ENCODE measurements at places on chromosomes 4 and X.

- DNase-seq, result no peak
Measured at GRCh38 chr4:2939383-2940243, 23.6 kb downstream of the NOP14 start.

DNA sequence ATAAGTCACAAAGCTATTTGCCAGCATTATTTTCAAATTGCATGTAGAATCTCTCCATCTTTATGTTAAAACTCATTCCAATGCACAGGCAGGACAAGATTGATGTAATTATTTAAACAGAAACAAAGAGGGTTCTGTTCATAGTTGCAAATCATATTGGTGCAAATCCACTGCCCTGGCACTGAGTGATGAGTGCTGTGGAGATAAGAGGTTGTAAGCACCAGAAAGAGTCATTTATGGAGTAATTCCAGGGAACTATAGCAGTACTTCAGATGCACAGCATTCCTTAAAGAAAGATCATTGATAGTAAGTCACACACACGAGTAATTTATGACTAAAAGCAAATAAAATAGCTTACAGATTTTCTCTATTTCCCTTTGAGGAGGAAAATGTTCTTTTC is 337.7 kb upstream of the CTSO start:
- peak; percentile 82 for DNase-seq

- peak; percentile 57 for DNase-seq
Measured at GRCh38 chrX:150365051-150365989, 2.2 kb downstream of the MAMLD1 start.

DNA sequence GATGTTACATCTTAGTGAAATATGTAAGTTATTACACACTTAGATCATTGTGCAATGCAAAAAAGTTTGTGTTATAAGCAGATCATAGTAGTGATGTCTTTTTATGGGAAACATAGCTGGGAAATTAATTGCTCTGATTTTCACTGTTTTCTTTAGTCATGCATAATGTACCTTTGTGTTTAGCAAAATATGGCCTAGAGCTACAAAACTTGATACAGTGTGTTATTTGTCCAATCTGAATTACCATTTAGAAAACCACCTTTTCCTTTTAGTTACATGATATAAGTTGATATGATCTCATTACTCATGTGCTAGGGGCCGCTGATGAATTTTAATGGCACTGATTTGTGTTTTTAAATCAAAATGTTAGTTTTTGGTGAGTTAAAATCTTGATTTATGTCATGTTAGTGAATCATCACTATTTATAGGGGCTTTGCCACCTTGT is 2.0 kb downstream of the BMPR1B start:
- no peak for DNase-seq

GRCh38 chrX:105463473-105463872 is 243.0 kb upstream of the TEX13A start:
- DNase-seq, result no peak

DNA sequence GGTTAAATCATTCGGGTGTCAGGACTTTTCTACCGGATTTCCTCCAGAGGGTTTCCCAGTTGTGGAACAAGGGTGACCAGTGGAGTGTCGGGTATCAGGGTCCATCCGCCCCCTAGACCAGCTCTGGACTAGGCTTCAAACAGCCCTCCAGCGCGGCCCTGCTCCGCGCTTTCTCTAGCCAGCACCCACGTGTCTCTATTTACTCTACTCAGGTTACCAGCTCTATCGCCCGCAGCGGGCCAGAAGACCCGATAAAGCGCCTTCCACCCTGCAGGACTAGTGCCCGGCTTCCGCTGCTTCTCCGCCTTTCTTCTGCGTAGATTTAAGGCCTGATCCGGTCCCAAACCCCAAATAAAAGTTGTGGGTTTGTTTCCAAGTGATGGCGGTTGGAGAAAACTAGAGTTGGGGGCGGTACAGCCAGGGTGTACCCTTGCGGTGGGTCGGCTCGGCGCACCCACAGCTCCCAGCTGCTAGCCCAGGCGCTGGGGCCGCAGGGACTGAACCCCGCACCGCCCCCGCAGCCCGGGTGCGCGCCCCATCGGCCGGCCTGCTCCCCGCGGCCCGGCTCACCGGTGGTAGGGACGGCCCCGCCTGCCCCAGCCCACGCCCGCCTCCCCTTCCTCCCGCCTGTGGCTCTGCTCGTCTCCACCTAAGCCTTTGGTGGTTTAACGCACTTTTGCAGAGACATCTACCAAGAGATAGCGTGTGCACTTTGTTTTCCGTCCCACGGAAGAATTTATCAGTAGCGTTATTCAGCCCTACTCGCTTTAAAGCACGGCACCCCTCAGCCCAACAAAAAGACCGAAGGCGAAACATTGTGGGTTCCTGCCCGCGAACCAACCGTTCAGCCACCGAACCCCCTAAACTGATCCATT is 2.1 kb downstream of the LEF1 start:
- DNase-seq, result peak; percentile 26

GRCh38 chrX:13894888-13895565 is 78.1 kb upstream of the GPM6B start:
- peak; percentile 91 for DNase-seq

- DNase-seq, result peak; percentile 92
Measured at GRCh38 chr4:105399532-105400161, 74.2 kb downstream of the PPA2 start.

- peak; percentile 23 for DNase-seq
Measured at GRCh38 chr4:105956569-105956968, 61.3 kb downstream of the NPNT start.

DNA sequence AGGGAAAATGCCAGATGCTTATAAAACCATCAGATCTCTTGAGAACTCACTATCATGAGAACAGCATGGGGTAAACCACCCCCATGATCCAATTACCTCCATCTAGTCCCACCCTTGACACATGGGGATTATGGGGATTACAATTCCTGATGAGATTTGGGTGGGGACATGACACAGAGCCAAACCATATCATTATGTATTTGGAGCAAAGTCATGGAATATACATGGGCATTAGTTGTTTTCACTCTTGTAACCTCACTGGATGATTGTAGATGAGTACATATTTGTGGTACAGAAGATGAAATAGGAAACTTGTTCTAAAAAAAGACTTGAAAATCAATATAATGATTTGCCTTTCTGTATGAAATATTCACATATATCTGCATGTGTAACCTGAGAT is 674.5 kb upstream of the BOD1L1 start:
- no peak for DNase-seq

GRCh38 chr4:95027905-95028618 is 270.3 kb downstream of the BMPR1B start:
- no peak for DNase-seq

- no peak for DNase-seq
Measured at GRCh38 chrX:38935561-38935960, 134.3 kb downstream of the MID1IP1 start.

DNA sequence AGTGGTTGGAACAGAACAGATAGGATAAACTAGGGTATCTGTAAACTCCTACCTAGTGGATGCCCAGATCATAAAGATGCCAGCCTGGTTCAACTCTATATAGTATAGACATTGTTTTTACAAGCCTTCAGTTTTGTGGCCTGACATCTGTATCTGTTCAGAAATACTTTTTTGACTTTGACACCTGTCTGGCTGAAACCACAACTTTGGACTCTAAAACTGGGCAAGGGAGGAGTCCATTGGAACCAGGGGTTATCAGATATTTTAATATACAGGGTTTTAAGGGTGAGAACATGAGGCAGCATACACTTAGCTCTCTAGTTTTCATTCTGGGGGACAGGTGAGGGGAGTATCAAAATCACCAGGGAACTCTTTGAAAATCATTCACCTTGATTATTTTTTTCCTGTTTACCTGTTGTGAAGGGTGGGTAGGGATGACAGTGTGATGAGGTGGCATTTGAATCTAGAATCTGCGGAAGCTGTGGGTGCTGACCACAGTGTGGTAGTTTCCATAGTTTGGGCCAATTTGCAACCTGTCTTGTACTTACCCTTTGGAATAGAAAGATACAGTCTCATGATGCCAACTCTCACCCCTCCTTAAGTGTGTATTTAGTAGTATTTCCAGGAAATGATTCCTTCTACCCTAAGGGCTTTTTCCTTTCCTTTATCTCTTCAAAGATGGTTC is 20.6 kb downstream of the GAB1 start:
- no peak for DNase-seq

DNA sequence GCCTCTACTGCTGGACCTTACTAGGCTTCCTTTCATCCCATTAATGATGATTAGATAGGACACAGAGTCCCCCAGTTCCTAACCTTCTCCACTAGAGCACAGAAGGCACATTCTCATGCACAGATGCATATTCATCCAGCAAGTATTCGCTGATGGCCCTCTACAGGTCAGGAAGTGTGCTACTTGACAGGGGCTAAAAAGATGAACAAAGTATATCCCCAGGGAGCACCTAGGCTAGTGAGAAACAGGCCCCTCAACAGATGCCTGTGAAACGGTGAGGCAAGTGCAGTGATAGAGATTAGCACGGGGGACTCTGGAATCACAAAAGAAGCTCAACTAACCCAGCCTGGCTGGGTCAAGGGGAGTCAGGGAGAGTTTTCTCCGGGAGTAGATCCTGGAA is 95.8 kb downstream of the MGST2 start:
- DNase-seq, result peak; percentile 25

DNA sequence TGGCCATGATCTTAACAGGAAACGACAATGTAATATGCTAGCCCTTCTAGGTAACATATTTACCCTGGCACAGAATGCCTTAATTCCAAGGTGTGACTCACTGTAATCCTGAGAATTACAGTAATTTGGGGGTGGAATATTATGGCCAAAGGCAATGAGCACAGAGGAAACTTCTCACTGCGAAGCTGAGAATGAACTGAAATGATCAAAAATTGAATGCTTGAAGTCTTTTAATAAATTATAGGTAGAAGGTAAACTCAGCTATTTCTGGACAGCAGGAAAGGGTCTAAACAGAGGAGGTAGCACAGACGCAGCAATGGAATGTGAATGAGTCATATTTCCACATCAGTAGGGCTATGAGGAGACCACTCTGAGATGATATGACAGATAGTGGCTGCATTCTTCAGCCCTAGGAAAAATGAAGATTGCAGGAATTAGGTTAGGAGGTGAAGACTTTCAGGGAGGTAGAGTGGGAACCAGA is 312.6 kb downstream of the PACRGL start:
- DNase-seq, result no peak

DNA sequence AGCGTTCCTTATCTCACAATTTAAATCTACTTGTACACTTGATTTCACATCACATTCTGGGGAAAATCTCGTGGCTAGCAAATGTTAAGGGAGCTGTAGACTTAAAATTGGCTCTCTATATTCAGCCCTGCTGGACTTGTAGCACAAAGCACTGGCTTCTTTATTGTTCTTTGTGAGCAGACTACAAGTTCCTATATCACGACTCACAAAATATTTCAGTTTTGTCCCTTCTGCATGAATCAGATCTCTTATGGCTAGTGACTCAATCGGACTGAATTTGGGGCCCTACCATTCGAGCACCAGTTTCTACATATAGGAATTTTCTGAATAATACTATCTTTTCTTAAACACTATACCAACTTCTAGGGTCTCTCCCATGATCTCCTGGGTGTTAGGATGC is 390.1 kb downstream of the ADAM29 start:
- peak; percentile 91 for DNase-seq

GRCh38 chrX:84182516-84182915 is 5.5 kb downstream of the RPS6KA6 start:
- DNase-seq, result no peak

DNA sequence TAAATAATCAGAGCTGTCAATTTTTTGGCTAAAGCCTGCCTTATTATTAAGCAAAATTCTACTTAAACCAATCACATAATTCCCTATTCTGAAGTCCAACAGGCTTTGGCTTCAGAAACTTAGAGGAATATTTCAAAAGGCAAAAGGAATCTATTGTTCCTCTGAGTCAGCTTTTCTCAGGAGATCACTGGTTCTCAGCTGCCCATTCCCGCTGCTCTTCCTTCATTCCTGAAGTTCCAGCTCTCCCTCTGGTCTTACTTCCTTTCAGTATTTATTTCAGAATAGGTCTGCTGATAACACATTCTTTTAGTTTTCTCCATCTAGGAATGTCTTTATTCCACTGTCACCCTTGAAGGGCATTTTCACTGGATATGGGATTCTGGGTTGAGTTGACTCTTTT is 133.7 kb downstream of the SOWAHB start:
- peak; percentile 93 for DNase-seq

- no peak for DNase-seq
Measured at GRCh38 chr4:1285151-1285789, 4.4 kb upstream of the MAEA start.

- DNase-seq, result no peak
Measured at GRCh38 chr4:7395645-7396044, 39.1 kb downstream of the PSAPL1 start.

- DNase-seq, result no peak
Measured at GRCh38 chr4:80073473-80074008, 512 bp upstream of the ANTXR2 start.

- peak; percentile 65 for DNase-seq
Measured at GRCh38 chr4:52248820-52249219, 197.7 kb downstream of the SPATA18 start.

- no peak for DNase-seq
Measured at GRCh38 chr4:31104043-31104442, 383.9 kb downstream of the PCDH7 start.

- DNase-seq, result peak; percentile 42
Measured at GRCh38 chrX:19799319-19800182, 87.8 kb downstream of the SH3KBP1 start.

DNA sequence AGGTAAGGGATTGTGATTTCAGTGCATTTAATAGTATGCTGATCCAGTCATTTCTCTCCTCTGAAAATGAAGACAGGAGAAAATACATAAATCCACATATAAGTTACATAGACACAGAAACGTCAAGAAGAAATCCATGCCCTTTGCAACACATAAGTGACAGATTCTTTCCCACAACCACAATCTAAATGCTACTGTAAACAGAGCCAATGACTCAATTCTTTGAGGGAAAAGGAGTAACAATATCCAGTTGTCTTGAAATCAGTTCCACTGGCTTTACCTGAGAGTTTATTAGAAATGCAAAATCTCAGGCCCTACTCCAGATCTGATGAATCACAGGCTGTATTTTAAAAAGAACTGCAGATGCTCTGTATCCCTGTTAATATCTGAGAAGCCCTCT is 66.4 kb downstream of the ARAP2 start:
- peak; percentile 35 for DNase-seq

- DNase-seq, result peak; percentile 79
Measured at GRCh38 chr4:137125011-137125410, 407.3 kb downstream of the PCDH18 start.

- no peak for DNase-seq
Measured at GRCh38 chrX:120668357-120668756, 38.5 kb upstream of the C1GALT1C1 start.

- no peak for DNase-seq
Measured at GRCh38 chrX:154093965-154094364, 3.6 kb downstream of the MECP2 start.

- DNase-seq, result no peak
Measured at GRCh38 chr4:187714957-187715356, 280.6 kb upstream of the ZFP42 start.

GRCh38 chr4:56217343-56217890 is 169.9 kb downstream of the AASDH start:
- no peak for DNase-seq

DNA sequence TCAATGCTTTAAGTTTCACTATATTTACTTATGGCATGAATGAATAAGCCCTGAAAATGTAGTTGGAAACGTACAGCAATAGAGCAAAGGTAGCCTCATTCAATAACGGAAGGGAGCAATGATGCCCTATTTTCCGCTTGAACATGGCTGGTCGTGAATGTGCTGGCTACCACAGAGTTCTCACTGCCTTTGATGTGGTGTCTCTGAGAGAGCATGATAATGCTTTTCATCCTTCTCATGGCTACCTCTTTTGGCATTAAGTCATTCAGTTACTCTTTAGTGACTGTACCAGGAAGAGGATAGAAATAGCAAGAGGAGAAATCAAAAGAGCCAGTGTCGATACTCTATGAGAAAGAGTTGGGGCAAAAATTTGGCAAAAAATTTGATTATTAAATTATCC is 308.0 kb downstream of the PPP3CA start:
- DNase-seq, result no peak

- DNase-seq, result peak; percentile 53
Measured at GRCh38 chr4:138507522-138507921, 265.4 kb upstream of the SLC7A11 start.

All from fibroblast of skin of back (primary cell).